ENCODE measurements at places on chromosomes 1 and 21.
A peak's percentile ranks its signal among the peaks of the same experiment; 100 is the strongest.

GRCh38 chr1:99438656-99439230, 174.5 kb downstream of the PLPPR4 start:
- no peak for DNase-seq
- H3K4me3 ChIP-seq: no peak overlapping the region
- H3K4me1 ChIP-seq: no peaks in the 10 kb centered on the region

- H3K27ac ChIP-seq: no peak overlapping the region
- no peaks in the 10 kb centered on the region for H3K27me3 ChIP-seq
Observed at GRCh38 chr1:220526294-220526693, 1.6 kb upstream of the MARK1 start.

DNA sequence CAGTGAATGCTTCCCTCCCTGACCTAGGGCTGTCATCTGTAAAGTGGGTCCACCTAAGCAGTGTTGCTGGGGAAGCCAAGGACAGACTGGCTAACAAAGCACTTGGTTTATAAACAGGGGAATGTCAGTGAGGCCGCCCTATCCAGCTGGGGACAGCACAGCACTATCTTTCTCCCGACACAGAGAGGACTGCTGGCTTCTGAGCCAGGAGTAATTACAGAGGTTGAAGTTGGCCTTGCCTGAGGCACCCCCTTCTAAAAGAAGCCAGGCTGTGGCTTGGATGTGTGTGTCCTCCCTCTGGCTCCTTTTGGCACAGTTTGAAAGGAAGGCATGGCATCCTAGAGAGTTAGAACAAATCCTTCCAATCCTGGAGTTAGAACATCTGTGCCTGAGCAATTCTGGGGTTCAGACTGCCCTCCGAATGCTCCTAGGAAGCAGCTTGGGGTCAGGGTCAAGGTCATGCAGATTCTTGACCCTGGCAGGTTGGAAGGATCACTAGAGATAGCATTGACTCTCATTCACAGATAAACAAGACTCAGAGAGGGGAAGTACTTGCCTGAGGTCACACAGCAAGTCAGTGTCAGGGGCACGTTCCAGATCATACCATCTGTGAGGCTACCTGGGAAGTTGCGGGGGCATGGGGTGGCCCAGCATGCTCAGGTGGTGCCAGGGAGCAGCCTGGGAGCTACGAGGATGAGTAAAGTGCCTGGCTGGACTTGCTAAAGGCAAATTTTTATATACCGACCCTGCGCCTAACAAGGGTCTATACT, 1.3 kb upstream of the LDLRAP1 start:
- no peak overlapping the region for H3K4me3 ChIP-seq
- no peaks in the 10 kb centered on the region for H3K27me3 ChIP-seq
- H3K36me3 ChIP-seq: no peaks in the 10 kb centered on the region
- peaks cover 30% of the 10 kb centered on the region for H3K4me1 ChIP-seq

DNA sequence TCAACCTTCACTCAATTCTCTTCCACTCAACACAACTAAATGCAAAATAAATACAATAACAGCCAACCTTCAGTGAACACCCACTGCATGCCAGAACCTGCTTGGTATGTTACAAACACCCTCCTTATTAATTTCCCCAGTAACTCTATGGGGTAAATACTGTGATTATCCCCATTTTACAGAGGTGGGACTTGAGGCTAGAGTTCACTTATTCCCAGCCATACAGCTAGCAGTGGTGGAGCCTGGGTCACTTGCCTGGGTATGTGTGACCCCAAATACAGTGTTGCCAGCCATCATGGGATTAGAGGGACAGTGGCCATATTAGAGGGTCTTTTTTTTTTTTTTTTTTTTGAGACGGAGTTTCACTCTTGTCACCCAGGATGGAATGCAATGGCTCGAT, 1.6 kb downstream of the CPLANE2 start:
- H3K4me1 ChIP-seq: no peaks in the 10 kb centered on the region
- H3K27ac ChIP-seq: no peak overlapping the region
- no peaks in the 10 kb centered on the region for H3K27me3 ChIP-seq
- no peaks in the 10 kb centered on the region for H3K36me3 ChIP-seq
- no peak for DNase-seq

DNA sequence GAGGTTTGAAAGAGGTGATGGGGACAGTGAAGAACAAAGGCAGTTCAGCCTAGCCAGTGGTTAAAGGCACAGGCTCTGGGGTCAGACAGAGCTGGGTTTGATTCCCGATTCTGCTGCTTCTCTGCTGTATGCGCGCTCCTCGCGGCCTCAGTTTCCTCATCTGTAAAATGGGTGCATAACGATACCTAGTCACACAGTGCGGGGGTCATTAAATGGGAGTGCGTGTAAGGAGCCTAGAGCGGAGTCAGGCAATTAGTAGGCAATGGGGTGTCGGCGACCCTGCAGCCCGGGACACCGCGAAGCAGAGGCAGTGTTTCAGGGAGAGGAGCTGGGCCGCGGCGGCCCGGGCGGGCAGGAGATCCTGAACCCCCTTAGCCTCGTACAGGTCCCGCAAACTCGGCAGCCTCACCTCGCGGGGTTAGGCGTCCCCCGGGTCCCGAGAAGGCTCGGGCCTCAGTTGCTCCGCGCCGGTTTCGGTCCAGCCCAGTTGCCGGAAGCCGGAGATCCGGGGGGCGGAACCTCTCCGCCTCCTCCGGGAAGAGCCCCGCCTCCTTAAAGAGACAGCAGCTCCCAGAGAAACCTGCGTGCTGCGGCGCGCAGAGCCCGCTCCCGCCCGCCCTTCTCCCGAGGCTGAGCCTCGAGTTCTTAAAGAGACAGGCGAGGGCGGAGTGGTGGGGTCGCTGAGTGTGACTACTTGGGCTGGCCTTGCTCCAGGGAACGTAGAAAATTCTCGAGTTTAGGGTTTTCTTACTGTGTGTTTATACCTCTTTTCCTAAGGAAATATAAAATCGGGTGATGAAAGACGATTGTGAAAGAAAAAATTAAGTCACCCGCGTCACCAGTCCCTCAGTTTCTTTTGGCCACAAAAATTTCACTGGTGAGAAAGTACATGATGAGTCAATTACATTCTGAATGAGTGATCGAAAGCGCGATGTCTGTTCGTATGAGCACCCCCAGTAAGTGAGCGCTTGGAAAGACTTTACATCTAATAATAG, at the start of gene YIPF1:
Gene YIPF1 (minus strand): TSS at position 494 of the 995 bp plus-strand sequence. CDS start 860 bp downstream, outside the sequence.
- peak within 1 kb of the TSS; percentile 27 for H3K27ac ChIP-seq
- peaks cover 5% of the 10 kb centered on the region for H3K4me1 ChIP-seq
- H3K36me3 ChIP-seq: no peaks in the 10 kb centered on the region

GRCh38 chr1:85569122-85569521, 11.4 kb upstream of the CCN1 start:
- no peak for DNase-seq
- H3K4me1 ChIP-seq: no peaks in the 10 kb centered on the region
- H3K36me3 ChIP-seq: no peaks in the 10 kb centered on the region
- no peak overlapping the region for H3K27ac ChIP-seq

All from pancreas (tissue), 10 donors.